ENCODE measurements at places on chromosomes 11 and 22.

- no peak for DNase-seq
Measured at GRCh38 chr11:19537803-19538453, 174.7 kb upstream of the NAV2 start.

DNA sequence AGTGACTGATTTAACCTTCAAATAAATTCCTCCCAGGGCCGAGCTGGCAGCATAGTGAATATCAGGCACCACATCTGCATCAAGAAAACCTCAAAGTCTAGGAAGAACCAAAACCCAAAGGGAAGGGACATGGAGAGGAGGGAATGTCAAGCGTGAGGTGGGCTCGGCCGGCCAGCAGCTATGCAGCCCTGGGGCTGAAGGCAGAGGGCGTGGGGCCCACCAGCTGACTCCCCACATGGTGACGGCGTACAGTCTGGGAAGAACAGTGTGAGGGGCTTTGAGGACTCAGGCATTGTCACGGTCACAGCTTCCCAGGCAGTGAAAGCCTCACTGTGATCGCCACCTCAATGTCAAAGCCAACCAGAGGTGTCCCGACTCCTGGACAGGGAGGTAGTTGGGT lies 412.5 kb downstream of the SHANK2 start:
- no peak for DNase-seq

GRCh38 chr22:35458547-35459422 lies 58.8 kb downstream of the MCM5 start:
- DNase-seq: no peak

DNA sequence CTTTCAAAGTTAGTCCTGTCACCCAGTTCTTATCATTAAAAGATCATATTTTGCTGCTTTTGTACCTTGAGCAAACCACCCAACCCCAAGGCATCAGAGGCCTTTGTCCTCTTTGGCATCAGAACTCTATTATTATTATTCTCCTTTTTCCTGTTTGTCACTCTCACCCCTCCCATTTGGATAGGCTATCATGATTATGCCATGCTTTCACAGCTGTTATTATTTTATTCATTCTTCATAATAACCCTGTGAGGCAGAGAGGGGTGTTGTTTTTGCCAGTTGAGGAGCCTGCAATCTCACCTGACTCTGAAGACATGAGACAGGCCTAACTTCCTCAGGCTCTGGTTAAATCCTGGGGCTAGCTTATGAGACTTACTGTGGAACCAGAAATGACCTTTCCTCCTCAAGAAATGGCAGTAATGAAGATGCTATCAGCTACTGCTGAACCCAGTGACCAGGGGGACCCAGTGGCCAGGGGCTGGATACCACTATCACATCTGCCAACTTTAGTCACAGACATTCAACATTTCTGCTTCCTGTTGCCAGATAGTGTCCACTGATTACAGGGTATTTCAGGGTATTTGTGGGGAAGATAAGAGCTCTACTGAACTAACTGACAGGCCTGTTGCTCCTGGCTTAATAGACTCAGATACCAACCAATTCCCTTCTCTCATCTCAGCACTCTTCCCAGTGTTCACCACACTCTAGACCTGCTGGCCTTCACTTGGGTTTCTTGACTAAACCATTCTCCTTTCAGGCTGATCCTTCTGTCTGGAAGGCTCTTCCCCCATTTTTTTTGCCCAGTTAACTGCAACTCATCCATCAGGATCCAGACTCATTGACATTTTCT lies 11.8 kb upstream of the SWAP70 start:
- no peak for DNase-seq

All from GM06990 (cell line).